ENCODE measurements at places on chromosomes 3 and 15.

- DNase-seq: peak; percentile 94
Measured at GRCh38 chr3:171375666-171376595, 84.3 kb downstream of the TNIK start.

GRCh38 chr3:3800080-3800455, 837 bp downstream of the LRRN1 start:
- DNase-seq: no peak

DNA sequence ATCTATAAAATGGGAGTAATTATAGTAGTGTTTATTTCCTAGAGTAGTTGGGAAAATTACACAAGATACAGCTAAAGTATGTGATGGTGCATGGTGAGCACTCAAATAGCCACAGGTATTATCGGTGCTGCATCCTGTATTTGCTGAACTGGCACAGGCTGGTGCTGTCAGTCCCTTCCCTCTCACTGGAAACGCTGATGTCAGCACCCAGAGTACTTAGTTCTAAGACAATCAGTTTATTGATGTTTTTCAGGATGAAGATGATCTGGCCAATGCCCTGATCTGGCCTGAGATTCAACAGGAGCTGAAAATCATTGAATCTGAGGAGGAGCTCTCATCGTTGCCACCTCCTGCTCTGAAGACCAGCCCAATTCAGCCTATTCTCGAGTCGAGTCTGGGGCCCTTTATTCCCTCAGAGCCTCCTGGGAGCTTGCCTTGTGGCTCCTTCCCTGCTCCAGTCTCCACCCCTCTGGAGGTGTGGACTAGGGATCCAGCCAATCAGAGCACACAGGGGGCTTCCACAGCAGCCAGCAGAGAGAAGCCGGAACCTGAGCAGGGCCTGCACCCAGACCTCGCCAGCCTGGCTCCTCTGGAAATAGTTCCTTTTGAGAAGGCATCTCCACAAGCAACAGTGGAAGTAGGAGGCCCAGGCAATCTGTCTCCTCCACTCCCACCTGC, 49.7 kb downstream of the TMEM39A start:
- no peak for DNase-seq

GRCh38 chr3:178289544-178290160, 246.6 kb upstream of the KCNMB2 start:
- no peak for DNase-seq

DNA sequence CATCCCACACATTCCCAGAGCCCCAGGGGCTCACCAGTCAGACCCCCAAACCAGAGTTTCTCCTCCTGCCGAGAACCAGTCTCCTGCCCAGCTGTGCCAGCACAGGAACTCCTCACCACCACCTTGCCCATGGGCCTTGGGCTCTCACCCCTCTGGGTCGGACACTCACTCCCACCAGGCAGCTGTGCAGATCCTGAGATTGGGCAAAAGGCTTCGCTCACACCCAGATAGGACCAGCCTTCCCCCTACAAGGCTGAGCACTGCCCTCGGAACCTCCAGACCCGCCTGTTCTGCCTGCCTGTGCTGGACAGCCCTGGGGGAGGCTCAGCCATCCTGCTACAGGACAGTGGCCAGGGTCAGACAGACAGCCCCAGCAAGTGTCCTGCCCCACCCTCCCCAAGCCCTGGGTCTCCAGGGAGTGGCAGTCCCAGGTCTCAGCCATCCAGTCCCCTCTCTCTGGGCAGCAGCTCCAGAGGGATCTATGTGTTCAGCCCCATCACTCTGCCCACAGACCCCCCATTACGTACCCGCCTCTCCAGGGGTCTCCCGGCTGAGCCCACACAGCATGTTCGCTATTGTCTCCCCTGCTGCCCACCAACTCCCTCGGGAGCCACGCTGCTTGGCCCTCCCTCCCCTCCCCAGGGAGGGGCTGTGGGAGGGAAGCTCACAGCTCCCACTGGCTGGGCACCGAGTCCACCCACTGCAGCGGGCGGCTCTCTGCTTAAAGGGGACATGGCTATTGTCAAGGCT, at the start of gene GRIP2:
GRIP2 (minus strand) TSS at position 601 of the 750 bp plus-strand sequence; CDS start at position 567, 34 bp downstream.
- DNase-seq: no peak

- no peak for DNase-seq
Measured at GRCh38 chr15:60843482-60843881, 364.5 kb upstream of the ICE2 start.

GRCh38 chr3:143979813-143980212, 8.2 kb downstream of the DIPK2A start:
- DNase-seq: no peak

DNA sequence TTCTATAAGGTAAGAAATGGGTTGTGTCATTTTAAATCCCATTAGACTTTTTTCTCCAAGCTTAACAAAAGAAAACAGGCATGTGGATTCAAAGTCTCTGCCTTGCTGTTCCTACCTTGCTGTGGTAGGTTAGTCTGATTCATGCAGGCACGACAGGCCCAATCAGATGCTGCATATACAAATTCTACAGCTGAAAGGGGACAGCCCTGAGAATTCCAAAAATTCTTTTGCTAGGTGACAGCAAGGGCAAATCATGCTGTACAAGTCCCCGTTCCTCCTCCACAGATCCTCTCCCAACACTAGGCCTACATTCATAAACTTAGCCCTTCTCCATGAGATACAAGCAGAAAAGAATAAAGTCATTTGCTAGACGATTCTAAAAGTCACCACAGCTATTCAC, 161.2 kb upstream of the THBS1 start:
- peak; percentile 37 for DNase-seq

- no peak for DNase-seq
Measured at GRCh38 chr15:84949043-84949442, 32.6 kb upstream of the PDE8A start.

GRCh38 chr15:26771578-26772153, 1.2 kb downstream of the GABRB3 start:
- no peak for DNase-seq

GRCh38 chr15:71043373-71043772, 71.9 kb upstream of the THSD4 start:
- DNase-seq: peak; percentile 41

GRCh38 chr15:73074241-73074640, 22.0 kb downstream of the NEO1 start:
- no peak for DNase-seq

DNA sequence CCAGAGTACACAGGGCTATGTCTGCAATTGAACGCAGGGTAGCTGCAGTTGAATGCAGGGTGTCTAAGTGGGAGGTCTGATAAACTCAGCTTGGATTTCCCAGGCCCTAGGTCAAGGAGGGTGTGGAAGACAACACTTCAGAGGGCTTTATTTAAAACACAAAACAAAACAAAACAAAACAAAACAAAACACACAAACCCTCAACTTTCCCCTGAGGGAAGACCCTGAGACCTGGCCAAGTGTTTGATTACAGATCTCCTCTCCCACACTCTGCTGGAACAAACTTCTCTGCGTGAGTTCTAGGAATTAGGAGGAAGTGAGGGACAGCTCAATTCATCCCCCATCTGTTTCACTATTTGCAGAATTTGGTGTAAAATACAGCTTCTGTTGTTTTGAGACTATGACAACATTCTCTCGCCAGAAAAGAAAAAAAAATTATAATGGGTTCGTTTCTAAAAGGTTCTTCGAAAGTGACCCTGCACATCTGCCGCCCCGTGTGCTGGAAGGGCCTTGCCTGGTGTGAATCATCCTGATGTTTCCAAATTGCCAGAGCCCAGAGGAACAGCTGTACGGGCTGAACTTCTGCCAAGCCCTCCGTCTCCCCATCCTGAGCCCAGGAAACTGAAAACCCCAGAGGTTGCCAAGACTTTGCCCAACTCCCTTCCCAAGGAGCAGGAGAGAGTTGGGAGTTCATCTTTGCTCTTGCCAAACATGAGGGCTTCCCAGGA, 73.3 kb upstream of the RAD18 start:
- no peak for DNase-seq

DNA sequence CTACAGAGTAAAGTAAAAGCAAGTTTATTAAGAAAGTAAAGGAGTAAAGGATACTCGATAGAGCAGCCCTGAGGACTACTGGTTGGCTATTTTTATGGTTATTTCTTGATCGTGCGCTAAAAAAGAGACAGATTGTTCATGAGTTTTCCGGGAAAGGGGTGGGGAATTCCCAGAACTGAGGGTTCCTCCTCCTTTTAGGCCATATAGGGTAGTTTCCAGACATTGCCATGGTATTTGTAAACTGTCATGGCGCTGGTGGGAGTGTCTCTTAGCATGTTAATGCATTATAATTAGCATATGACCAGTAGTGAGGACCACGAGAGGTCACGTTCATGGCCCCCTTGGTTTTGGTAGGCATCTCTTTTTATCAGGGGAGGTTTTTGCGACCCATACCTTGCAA, 213.1 kb downstream of the OSBPL10 start:
- no peak for DNase-seq

- peak; percentile 99 for DNase-seq
Measured at GRCh38 chr15:39127925-39128617, 452.8 kb upstream of the THBS1 start.

GRCh38 chr3:46681856-46682540, 11.5 kb downstream of the ALS2CL start:
- no peak for DNase-seq

DNA sequence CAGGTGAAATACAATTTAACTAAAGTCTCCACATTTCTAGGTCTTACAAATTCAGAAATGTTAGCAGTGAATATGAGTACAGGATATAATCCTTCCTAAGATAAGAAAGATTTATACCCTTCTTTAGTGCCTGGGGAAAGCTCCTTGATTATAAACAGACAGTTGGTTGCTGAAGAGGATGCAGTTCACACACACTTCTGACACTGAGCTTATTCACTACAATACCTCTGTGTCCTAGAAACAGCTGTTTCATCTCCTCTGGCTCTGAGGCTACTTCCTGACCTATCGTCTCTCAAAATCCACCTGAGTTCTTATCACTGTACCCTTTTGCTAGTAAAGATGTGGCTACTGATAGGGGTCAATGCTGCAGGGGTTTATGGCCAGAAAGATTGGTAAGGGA, 57.1 kb downstream of the TP63 start:
- no peak for DNase-seq

GRCh38 chr15:31605467-31605931, 278.9 kb downstream of the KLF13 start:
- peak; percentile 49 for DNase-seq

DNA sequence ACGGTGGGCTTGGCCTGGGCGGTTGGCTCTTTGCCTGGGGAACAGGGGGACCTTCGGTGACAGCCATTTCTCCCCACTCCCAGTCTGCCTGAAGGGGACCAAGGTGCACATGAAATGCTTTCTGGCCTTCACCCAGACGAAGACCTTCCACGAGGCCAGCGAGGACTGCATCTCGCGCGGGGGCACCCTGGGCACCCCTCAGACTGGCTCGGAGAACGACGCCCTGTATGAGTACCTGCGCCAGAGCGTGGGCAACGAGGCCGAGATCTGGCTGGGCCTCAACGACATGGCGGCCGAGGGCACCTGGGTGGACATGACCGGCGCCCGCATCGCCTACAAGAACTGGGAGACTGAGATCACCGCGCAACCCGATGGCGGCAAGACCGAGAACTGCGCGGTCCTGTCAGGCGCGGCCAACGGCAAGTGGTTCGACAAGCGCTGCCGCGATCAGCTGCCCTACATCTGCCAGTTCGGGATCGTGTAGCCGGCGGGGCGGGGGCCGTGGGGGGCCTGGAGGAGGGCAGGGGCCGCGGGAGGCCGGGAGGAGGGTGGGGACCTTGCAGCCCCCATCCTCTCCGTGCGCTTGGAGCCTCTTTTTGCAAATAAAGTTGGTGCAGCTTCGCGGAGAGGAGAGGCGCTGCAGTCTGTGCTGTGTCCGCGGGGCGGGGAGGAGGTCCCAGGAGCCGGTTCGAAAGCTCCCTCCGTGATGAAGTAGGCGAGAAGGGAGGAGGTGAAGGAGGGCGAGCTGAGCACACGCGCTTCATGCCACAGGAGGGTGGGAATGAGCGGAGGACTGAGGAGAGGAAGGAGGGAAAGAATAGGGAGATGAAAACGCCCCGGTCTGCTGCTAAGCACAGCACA, 9.6 kb downstream of the CLEC3B start:
- no peak for DNase-seq

DNA sequence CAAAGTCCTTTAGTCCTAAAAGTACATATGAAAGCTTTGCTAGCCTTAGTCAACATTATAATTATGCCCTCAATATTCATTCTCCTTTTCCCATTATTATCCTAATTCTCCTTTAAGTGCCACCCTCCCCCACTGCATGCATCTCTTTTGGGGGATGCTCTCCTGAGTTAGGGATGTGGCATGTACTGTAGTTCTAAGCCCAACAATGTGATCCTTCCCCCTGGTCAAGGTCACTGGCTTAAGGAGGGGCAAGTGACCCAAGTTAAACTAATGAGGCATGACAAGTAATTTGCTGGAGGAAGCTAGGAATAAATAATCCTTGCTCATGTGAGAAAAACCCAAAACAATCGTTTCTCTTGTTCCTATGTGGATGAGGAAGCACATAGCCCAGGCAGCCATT, 343.9 kb upstream of the SUCLG2 start:
- peak; percentile 56 for DNase-seq

DNA sequence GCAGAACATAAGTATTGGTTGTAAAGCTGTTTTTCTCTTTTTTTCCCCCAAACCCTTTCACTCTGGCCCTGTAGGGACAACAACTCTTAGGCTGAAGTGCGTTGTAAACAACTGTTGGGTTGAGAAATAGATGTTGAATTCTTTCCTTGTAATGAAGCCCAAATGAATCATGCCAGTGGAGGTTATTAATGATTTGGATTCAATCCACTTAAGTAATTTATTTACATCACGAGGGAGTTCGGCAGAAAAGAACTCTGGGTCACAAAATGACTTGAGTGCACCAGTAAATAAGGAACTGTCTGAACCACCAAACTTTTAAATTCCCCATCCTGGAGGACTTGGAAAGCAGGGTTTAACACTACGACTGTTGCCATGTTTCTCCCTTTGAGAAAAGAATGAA, 218.9 kb downstream of the PDZRN3 start:
- no peak for DNase-seq

- DNase-seq: no peak
Measured at GRCh38 chr15:42584031-42584765, 8.8 kb downstream of the STARD9 start.

DNA sequence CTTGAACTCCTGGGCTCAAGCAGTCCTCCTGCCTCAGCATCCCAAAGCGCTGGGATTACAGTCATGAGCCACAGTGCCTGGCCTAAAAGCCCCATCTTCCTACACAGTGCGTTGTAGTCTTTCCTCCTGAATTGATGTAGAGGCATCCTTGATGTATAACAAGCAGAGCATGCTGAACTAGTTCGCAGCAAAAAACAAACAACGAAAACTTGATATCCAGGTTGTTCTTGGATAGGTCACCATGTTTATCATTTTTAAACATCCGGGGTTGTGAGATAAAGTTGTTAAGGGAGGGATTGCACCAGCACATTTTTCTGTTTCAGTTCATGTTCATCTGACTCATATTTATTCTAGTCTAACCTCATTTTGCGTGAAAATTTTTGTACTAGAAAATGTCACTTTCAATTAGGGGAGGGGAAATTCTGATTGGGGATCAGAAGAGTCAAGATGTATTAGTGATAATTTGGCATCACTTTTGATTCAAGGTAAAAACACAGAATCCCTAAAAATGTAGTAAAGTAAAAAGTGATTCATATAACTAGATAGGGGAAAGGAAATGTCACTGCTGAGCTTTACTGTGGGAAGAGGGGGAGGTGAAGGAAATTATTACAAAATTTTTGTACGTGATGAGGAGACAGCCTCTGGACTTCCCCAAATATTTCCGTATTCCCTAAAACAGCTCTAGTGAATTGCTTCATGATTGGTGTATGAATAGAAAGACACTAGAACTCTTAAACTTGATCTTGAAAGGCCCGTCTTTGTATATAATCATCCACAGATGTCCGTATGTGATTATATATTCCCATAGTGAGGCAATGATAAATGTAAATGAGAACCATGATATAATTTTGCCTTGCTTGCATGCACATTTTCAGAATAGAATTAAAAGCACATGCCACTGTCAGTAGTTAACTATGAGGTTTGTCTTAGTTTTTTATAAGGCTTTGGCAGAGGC, 22.9 kb downstream of the RAB8B start:
- no peak for DNase-seq

All from renal cortical epithelial cell (primary cell).